Right cardiac atrium (tissue), 5 donors: ENCODE measurements at places on chromosomes 6 and 20. TPM values are rescaled to one million over a fixed set of nuclear protein-coding genes. Genes with fewer than 3 reads are reported as not detected.

BPIFB1 gene
- not detected for total RNA-seq

FAM184A gene
- total RNA-seq = 4.3 TPM

RCAN2 gene
- 146 TPM for total RNA-seq

- peak; percentile 94 for DNase-seq
Observed at GRCh38 chr6:32118782-32119628, 9.0 kb downstream of the ATF6B start.

- DNase-seq = no peak
Observed at GRCh38 chr6:158414851-158415262, 102.6 kb downstream of the TULP4 start.

DNA sequence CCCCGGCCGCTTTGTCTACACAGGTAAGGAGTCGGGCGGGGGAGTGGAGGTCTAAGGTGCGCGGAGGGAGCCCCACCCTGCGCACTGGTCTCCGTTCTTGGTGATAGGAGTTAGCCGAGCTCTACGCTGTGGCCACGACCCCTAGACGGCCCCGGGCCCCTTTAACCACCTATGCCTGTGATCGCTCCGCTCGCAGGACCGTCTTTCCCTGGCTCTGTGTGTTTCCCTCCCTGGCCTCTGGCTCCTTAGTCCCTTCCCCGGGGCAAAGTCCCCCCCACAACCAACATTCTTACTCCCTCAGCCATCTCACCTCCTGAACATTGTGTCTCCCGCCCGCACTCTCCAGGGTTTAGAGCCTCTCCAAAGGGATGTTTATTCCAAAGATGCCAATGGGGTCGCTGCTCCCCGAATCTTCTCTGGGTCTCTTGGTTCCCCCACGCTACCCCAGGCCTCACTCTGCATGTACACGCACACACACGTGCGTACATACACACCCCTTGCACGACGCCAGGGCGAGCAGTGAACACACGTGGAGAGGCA is 50.4 kb downstream of the CPXM1 start:
- DNase-seq = no peak

- no peak for DNase-seq
Observed at GRCh38 chr20:64037498-64038213, 1.7 kb downstream of the C20orf204 start.

- DNase-seq = no peak
Observed at GRCh38 chr20:32028647-32029372, 18.6 kb downstream of the CCM2L start.

DNA sequence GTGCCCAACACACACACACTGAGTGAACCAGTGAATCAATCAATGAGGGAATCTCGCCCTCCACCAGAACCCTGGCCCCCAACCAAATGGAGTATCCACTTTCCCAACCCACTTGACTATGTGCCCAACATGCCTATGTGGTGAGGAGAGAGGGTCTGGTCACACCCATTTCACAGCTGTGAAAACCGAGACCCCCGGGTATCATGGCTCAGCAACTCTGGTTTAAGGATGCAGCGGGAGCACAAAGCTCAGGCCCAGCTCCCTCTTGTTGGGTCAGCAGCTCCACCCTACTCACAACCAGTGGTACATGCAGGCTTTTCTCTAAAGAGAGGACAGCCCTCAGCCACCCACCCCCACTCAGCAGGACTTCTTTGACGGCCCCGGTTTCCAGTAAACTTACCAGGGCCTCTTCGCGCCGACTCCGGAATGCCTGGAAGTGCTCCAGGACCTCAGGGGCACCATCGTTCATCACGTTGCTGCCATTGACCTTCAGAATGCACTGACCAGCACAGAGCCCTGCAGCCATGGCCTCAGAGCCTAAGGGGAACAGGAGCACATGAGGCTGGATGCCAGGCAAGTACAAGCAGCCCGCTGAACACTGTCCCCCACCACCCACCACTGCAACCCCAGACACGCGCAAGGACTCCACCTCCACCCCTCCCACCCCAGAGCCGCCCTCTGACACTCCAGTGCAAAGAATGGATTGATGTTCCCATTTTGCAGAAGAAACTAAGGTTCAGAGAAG is 174.7 kb downstream of the PREX1 start:
- DNase-seq = no peak

DNA sequence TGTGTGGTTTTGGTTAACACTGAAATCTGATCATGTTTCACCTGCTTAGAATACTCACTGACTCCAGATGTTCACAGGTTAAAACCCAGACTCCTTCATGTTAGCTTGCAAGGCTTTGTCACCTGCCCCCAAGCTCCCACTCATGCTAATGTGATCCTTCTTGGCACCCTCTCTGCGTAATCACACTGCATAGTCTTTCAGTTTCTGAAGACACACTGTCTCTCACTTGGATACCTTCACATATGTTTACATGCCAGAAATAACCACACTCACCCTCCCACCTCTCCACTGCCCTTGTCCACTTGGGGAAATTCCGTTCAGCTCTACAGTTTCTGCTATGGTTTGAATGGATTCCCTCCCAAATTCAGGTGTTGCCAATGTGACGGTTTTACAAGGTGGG is 234.7 kb upstream of the SASH1 start:
- no peak for DNase-seq

DNA sequence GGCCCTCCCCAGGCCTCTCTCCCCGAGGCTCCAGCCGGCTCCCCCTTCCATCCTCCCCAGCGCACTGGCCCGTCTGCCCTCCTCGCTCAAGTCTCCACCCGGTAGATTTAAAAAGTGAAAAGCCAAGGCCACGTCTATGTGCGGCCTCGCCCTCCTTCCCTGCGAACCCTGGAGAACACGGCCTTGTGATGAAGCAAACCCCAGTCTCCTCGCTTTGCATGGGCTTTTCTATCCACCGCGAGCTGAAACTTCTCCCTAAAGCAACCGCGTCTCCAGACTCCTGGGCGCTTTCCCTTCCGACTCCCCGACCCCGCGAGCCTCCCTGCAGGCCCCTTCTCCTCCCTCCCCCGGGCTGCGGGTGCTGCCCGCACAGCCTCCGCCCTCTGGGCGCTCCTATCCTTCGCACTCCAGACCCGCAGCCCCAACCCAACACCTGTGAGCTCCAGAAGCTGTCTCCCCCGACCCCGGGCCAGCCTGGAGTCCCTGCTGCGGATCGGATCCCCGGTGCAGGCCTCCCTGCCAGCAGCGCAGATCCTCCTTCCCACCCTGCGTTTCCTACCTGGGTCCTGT is 265.2 kb upstream of the QKI start:
- DNase-seq = no peak

- DNase-seq = no peak
Observed at GRCh38 chr6:107612762-107613415, 123.0 kb downstream of the SOBP start.
